ENCODE measurements at places on chromosomes 1 and 21.

GRCh38 chr1:95179205-95179986, 54.6 kb upstream of the RWDD3 start:
- no peak for DNase-seq

- DNase-seq = no peak
These were observed 108.1 kb downstream of the MATN1 start for GRCh38 chr1:30615076-30615795.

- no peak for DNase-seq
These were observed 221.1 kb downstream of the KIF26B start for GRCh38 chr1:245375789-245376460.

- no peak for DNase-seq
These were observed 10.0 kb upstream of the OTUD3 start for GRCh38 chr1:19872190-19872589.

DNA sequence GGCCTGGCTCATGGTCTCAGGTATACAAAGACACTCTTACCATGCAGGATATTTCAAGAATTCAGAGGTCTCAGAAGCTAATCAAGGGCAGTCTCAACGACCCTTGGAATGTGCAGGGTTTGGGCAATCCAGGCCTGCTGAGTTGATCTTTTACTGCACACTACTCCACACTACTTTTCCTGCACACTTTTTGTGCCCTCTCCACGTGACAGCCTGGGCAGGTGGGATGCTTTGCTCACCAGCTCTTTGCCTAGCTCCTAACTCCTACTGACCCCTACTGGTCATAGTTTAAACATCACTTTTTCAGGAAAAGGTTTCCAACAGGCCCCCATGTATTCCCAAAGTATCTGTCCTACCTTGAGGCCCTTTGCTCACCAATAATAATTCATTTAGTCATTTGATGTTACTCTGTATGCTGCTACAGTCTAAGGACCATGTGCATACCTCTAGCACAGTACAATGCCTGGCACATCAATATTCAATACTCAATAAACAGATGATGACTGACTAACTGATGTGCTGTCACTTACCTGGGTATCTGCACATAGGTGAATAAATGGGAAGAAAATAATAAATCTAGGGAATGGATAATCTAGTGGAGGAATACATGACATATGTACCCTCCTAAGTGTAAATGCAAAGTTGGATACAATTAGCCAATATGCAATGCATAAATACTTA, 9.6 kb downstream of the DUSP23 start:
- no peak for DNase-seq
